ENCODE measurements at places on chromosomes 7 and 10.

GRCh38 chr10:124264271-124264670 is 154.5 kb downstream of the OAT start:
- DNase-seq = no peak

DNA sequence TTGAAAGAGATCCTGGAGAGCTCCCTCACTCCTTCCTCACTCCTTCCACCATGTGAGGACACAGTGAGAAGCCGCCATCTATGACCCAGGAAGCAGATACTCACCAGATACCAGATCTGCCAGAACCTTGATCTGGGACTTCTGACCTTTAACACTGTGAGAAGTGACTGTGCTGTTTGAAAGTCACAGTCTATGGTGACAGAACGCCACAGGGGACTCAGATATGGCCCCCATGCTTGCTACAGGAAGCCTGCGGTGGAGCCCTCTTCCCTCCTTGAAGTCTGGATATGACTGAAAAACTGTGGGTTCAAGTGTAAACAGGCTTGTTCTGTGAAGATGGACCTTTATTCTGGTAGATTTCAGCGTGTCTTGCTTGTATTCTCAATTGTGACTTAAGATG is 297.8 kb downstream of the KLF6 start:
- no peak for DNase-seq

DNA sequence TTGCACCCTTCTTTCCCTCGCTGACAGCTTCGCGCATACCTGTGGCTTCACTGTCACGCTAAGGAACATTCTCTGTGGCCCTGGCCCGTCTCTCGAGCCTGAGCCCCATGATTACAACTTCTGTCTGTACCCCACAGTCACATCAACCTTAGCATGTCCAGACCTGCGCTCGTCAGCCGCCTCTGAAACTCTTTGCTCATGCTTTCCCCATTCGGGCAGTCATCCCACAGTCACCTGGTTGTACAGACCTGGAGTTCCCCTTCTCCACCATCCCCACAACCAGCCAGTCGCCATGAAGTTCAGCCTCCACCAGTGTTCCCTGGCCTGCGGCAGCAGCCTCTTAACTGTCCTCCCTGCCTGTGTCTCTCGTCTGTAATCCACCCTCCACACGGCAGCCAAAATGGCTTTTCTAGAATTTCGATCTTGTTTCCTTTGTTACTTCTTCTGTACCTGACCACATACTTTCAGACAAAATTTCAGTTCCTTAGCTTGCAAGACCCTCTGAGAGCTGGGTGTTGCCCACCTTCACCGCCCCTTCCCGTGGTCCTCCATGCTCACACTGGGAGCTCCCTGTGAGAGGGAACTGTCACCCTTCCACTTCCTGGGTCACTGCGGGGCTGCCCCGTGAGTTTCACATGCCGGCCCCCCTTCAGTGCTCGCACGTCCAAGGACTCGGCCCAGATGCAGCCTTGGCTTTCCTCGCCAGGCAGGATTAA is 229.2 kb downstream of the CELF2 start:
- DNase-seq = no peak

- DNase-seq = peak; percentile 10
Measured at GRCh38 chr10:107031931-107032699, 132.4 kb downstream of the SORCS1 start.

DNA sequence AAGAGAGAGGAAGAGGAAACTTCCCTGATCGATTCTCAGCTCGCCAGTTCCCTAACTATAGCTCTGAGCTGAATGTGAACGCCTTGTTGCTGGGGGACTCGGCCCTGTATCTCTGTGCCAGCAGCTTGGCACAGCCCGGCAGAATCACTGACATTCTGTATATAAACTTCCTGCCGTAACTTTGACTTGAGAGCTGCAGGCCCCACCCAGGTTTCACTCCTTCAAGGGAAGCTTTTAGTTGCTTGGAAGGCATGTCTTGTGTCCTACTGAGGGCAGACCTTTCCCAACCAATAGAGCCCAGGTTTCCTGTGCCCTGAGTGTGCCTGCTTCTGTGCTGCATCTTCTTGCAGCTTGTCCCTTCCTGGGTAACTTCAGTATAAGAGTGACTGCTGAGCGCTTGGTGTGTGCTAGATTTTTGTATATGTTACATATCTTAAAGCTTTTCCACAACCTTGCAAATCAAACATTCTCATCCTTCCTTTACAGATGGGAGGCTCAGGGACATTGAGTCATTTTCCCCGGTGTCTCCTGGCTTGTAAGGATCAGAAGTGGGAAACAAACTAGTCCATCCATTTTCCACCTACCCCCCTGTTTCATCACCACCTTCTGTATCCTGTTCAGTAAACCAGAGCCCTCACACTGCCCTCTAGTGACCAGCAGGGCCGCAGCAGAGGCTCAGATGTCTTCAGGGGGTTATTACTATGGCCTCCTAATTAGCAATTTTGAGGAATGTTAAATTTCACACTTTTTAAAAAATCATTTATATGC is 225.2 kb upstream of the PRSS58 start:
- DNase-seq = no peak

GRCh38 chr7:133230591-133231194 is 22.2 kb upstream of the EXOC4 start:
- no peak for DNase-seq

DNA sequence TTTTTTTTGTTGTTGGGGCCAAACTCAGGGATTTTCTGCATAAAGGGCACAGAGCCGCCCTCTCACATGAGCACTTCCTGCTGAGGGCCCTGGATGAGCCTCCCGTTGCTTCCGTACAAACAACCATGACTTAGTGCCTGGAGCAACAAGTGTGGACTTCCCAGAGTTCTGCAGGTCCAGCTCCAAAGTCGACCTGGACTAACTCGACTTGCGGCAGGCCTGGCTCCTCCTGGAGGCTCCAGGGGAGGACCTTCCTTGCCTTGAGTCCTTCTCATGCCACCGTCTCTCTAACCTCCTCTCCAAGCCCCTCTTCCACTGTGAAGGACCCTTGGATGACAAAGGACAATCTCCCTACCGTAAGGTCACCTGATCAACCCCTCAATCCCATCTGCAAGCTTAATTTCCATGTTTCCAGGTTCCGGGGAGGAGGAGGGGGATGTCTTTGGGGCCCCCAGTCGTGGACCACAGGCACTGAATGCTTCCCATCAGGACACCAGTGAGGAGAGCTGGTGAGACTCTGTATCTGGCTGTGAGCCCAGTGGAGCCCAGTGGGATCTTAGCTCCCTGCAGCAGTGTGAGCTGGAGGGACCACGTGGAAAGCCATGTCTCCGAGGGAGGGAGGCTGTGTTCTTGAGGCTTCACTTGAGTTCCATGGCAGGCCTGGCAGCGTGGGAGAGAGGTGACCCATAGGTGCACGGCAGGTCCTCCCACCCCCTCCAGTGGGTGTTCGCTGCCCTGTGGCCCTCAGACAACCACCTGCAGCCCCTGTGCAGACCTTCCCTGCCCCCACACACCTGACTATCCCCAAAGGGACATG is 199.5 kb upstream of the PPP2R2D start:
- DNase-seq = no peak

DNA sequence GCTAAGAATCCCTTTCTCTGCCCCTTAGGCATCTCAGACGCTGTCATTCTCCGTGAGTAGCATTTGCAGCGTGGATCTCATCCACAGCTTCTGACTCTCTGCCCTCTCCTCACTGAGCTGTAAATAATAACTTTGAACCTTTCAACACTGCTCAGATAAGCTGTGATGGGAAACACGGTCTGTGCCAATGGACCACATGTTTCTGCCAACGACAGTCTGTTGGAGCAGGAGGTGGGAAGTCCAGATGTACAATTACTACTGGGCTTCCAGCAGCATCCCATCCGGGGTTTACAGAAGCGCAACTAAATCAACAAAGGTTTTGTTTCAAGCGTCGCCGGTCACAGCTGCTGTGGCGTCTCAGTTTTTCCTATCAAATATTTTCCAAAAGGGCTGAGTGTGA is 1110.6 kb downstream of the TYW1 start:
- DNase-seq = peak; percentile 31

DNA sequence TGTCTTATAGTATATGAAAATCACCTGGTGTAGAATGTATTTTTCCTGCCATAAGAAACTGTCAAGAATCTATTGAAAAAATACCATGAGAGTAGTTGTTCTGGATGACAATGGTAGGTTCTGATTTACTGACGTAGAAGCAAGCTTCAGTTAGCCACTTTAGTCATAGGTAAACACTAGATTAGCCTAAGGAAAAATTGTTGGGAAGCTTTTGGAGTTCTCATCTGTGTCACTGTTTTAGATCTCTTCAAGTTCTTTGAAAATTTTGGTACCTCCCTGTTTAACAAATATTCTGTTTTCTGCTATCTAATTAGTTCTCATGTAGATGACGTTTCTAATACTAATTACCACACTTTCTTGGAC is 131.8 kb downstream of the ADK start:
- no peak for DNase-seq

DNA sequence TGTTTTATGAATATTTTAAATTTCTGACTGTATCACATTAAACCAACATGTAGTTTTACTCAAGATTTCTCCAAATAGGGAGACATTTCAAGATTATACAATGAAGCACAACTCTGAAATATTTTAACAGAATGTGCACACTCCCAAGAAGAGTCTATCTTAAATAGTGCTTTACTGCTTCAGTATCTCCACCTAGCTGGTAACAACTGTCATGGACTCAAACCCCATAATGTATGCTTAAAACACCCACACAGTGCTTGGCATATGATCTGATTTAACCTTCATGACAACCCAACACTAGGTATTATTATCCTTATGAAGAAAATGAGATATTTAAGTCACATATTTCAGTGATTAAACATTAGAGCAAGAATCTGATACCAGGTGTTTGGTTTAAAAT is 45.9 kb downstream of the ASZ1 start:
- no peak for DNase-seq
